ENCODE measurements at places on chromosomes 3 and 15.

DNA sequence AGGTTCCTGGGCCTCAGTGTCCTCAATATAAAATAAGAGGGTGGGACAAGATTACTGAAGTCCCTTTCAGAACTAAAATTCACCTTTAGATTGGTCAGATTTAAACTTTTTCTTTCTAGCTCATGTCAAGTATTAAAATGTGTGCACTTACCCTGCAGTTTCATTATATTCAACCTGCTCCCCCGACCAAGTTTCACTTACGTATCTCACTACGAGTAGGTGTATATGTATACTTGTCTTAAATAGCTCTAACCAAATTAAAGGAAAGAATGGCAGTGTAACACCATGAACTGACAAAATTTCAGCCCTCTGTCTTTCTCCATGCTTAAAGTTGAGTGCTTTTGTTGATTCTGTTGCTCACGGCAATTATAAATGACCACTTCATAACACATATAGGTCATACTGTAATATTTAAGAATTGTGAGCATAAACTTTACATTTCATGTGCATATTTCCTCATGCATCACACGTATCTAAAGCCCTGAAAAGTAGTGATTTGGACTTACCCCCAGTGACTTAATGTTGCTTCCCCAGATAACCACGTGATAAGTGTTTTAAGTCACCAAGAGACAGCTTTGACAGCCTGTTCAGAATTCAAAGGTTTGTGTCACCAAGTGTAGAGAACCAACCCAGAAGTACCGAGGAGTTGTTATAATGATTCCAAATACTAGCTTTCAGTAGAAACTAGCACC lies 70.0 kb downstream of the PGPEP1L start:
- DNase-seq, result no peak

DNA sequence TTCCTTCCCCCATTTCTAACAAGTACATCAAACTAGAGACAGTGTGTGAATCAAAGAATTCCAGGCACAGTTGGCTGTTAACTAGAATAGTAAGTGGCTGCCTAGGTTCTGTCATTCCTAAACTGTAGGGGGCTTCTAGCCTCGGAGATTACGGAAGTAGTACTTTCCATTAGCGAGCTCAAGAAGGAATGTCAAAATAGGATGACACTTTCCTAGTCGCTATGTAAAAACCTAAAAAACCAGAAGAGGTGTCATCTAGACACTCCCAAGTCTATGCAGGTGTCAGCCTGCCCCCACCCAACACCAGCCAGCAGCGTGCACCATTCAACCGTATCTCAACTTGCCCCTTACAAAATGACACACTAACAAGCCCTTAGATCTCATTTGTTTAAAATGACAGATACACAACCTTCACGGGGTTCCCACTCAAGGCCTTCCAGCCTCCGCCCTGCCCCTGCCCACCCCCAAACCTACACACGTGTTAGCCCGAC lies 874 bp downstream of the INO80 start:
- no peak for DNase-seq

GRCh38 chr15:60804551-60804950 lies 325.6 kb upstream of the ICE2 start:
- DNase-seq, result no peak

DNA sequence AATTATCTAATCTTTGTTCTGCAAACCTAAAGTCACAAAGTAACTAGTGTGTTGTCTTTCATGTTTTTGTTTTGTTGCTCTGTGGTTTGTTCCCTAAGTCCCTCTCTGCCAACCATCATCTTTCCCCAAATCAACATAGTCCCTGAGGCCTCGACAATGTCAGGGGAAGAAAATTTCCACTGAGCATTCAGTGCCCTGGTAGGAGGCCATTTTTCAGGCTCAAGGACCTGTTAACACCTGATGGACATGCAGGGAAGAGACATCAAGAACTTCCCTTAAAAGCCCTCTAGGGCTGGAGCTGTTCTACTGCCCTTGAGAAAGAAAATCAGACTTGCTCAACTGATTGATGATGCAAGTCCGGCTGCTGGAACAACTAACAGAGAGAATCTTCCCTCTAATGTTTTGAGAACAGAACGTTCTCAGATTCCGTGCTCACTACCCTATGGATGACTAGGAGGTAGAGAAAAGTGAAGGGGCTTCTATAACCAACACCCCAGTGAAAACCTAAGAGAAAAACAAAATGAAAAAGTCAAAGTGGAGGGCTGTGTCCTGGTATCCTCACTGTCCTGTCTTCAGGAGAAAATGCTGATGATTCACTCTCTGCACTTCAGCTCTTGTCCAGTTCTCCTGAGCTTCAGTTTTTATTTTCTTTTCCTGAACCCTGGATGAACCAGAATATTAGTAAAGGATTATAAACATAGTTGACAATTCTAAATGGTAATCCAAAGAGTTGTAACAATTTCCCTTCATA lies 373.1 kb downstream of the FOXP1 start:
- DNase-seq, result peak; percentile 64

DNA sequence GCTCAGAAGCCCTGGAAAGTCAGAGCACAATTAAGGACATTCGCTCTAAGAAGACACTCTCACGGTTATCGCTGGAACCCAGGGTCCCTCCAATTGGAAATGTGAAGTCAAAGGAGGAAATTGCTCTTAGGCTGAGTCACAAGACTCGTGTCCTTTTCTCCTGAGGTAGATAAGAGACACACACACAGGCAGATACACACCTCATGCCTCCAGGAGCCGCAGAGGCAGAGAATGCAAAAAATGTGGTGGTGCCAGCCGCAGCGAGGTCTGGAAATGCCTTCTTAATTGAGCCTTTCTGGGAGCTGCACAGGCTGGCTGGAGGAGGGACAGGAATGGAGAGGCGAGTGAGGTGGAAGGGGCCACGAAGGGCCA lies 189.3 kb downstream of the OPA1 start:
- DNase-seq, result peak; percentile 100
